Activated CD4-positive, alpha-beta T cell treated with anti-CD3 and anti-CD28 coated beads, Interleukin-2, amount 50 U/mL, for 4 hours (primary cell): ENCODE measurements at places on chromosomes 11 and 22.

GRCh38 chr11:88178191-88178590, 2.9 kb upstream of the RAB38 start:
- no peak for DNase-seq

DNA sequence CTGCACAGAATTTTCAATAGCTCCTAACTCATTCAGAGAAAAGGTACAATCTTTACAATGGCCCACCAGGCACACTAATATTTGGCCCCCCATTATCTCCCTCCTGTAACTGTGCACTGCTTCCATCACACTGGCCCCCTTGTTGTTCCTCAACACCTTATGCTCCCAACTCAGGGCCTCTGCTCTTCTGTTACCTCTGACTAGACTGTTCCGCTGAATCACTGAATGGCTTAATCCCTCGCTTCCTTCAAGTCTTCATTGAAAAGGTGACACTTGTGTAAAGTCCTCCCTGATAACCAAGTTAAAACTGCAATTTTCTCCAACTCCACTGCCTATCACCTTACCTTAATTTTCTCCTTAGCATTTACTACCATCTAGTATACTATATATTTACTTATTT, 21.8 kb downstream of the PIK3C2A start:
- no peak for DNase-seq

DNA sequence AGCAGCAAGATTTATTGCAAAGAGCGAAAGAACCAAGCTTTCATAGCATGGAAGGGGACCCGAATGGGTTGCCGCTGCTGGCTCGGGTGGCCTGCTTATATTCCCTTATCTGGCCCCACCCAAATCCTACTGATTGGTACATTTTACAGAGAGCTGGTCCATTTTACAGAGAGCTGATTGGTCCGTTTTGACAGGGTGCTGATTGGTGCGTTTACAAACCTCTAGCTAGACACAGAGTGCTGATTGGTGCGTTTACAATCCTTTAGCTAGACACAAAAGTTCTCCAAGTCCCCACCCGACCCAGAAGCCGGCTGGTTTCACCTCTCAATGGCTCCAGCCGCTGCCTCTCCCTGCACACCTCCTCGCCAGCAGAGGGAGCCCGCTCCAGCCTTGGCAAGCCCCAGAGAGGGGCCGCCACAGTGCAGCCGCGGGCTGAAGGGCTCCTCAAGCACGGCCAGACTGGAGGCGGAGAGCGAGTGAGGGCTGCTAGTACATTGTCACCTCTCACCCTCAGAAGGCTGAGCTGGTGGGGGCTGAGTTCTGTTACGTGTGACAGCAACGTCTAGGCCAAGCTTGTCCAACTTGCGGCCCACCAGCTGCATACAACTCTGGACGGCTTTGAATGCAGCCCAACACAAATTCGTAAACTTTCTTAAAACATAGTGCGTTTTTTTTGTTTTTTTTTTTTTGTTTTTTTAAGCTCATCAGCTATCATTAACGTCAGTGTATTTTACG, 8.7 kb downstream of the PTH start:
- DNase-seq = peak; percentile 50

DNA sequence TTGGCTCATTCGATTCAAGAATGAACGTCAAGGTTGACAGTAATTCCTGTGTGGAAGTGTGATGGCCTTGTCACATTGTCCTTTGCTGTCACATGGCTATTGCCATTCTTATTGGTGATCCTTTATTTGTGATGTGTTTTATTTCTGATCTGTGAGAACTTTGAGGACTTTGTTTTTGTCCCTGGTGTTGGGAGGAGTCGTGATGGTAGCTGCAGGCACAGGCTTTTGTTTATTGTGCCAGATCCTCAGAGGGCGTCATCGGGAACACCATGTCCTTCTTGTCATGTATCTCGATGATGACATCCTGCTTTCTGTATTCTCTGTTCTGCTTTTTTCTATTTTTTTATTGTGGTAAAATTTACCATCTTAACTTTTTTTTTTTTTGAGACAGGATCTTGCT, 5.6 kb downstream of the PICK1 start:
- no peak for DNase-seq

DNA sequence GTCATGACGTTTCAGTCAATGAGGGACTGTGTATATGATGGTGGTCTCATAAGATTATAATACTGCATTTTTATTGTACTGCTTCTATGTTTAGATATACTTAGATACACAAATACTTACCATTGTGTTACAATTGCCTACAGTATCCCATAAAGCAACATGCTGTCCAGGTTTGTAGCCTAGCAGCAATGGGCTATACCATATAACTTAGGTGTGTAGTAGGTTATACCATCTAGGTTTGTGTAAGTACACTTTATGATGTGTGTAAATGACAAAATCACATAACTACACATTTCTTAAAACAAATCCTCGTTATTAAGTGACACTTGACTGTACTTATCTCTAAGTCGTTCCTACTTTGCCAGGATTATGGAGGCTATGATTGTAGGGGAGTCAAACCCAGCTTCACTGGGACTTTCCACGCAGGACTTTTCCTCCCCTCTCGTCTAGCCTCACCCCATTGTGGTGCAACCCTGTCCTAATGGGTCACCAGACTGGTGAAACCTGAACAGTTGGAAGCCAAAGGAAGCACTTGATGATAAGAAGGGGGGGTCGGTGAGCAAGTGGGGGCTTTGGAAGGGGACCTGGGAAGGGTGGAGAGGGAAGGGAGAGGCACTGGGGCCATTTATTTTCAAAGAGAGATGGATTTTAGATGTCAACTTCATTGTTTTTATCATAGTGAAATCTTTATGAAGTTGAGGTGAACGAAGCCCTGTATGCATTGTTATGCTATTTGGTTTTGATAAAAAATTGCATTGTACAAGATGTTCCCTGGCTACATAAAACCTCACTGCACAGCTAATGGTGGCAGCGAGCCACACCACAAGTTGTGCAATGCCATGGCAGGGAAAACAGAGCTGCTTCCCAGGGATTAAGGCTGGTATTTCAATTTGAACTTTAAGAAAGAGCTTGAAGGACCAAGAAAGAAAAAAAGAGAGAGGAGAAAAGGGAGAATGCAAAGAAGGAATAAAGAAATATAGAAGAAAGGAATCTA, 129.1 kb downstream of the EHF start:
- DNase-seq = no peak

GRCh38 chr11:126118806-126119205, 56.1 kb upstream of the CDON start:
- no peak for DNase-seq
